Forelimb muscle (tissue), 1 donor: ENCODE measurements at places on chromosomes 2 and 18.

GRCh38 chr18:60413944-60414547, 41.5 kb upstream of the MC4R start:
- DNase-seq = no peak

- DNase-seq = no peak
Measured at GRCh38 chr2:27208486-27209050, 3.3 kb upstream of the ATRAID start.

DNA sequence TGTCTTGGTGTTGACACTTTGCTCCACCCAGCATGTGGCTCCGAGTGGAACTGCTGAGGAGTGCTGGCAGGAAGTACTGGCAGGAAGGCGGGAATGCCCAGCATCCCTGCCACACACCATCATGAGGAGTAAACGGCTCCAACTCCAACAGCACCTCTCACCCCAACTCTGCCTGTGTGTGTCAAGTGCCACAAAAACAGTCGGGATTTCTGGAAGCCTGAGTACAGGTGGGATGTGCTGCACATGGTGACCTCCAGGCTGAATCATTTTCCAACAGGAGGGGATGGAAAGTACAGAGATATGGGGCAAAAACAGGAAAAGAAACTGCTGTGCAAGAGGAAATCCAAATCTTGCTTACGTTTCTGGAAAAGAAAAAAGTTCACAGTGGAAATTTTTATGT, 53.6 kb downstream of the PARD6G start:
- no peak for DNase-seq

DNA sequence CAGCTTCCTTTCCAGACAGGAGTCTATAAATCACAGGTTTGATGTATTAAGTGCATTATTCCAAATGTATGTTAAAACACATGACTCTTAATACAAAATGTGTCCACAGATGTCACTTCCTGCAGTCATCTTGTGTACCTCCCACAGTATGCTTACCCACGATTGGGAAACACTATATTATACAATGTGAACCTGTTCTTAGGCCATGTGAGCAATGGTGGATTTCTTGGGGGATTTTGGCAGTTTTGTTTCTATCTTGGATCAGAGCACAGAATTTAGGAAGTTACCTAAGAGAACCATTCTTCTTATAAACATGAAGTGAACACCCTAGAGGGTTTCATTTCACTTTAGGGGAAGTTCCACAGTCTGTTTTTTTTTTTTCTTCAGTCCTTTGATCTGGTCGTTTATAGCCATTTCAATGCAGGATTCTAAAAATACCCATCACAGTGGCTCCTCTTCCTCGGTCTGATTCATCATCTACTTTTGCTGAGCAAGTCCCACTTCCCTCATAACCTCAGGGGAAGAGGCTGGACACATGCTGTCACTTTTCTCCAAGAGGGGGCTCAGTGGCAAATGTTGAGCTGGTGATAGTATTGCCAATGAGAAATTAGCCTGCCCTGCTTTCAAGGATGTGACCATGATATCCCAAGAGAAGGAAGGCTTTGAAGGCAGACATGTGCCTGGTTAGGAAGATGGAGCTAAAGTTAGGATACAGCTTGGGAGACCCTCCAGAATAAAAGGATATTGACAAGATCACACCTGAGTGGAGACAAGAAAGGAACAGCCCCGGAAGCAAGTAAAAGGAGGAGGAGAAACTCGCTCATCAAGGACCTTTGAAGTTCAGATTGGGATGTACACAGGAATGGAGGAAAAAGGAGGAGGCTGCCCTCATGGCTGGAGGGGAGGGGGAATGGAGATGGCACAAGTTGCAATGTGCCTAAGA, 22.6 kb downstream of the PLEK start:
- DNase-seq = no peak
